Left ventricle myocardium inferior (tissue), 1 donor: ENCODE measurements at places on chromosomes 1 and 21. TPM values are rescaled to one million over a fixed set of nuclear protein-coding genes. Genes with fewer than 3 reads are reported as not detected.

- no peak for DNase-seq
Measured at GRCh38 chr1:14940285-14940870, 213.2 kb upstream of the TMEM51 start.

C1orf35 gene
- total RNA-seq: 7.1 TPM

AGMAT gene
- not detected for total RNA-seq

GBP6 gene
- total RNA-seq: 0.08 TPM

- peak; percentile 40 for DNase-seq
Measured at GRCh38 chr1:32014199-32014947, 705 bp downstream of the KHDRBS1 start.

GRCh38 chr1:48916130-48917069 is 139.7 kb upstream of the BEND5 start:
- DNase-seq: no peak

MYCL gene
- total RNA-seq: 0.44 TPM

GRCh38 chr1:154765970-154766369 is 104.1 kb downstream of the KCNN3 start:
- DNase-seq: no peak

EXTL1 gene
- 11.3 TPM for total RNA-seq

DNA sequence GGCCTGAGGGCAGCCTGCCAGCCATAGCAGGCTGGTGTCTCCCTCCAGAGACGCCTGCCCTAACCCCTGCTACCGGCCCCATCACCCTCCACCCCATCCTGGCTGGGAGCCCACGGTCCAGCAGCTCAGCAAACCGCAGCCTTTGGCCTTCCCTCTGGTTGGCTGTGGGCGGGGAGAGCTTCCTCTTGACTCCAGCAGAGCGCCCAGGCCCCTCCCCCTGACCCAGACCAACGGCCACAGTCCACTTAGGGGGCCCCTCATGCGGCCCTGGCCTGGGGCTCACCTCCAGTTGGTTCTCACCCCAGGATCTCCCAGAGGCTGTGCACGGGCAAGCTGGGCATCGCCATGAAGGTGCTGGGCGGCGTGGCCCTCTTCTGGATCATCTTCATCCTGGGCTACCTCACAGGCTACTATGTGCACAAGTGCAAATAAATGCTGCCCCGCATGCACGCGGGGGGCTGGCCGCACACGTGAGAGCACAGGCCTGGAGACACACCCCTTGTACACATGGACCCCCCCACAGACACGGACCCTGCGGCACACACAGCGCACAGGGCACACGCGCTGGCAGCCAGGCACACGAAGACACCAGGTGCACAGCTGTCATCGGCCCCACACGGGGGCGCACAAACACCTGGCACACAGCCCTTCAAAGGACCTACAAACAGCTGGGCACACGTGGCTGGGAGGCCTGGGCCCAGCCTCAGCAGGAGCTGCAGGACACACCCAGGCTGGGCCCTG is 3.1 kb downstream of the SMIM1 start:
- DNase-seq: peak; percentile 57

DTL gene
- total RNA-seq: 0.30 TPM

DNA sequence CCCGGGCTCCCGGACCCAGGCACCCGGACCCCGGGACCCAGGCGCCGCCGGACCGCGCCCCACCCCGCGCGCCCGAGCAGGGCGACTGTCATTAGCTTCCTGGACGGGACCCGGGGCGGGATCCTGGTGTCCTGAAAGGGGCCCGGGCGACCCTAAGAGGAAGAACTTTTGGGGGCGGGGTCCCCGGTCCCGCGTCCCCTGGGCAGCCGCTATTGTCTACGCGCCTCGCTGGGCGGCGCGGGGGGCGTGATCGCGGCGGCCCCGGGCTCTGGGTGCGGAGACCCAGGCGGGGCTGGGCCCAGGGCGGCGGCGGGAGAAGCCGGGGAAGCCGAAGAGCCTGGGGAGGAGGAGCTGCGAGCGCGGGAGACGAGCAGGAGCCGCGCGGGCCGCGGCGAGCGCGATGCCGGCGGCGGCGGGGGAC is 465 bp downstream of the HUNK start:
- no peak for DNase-seq

DNA sequence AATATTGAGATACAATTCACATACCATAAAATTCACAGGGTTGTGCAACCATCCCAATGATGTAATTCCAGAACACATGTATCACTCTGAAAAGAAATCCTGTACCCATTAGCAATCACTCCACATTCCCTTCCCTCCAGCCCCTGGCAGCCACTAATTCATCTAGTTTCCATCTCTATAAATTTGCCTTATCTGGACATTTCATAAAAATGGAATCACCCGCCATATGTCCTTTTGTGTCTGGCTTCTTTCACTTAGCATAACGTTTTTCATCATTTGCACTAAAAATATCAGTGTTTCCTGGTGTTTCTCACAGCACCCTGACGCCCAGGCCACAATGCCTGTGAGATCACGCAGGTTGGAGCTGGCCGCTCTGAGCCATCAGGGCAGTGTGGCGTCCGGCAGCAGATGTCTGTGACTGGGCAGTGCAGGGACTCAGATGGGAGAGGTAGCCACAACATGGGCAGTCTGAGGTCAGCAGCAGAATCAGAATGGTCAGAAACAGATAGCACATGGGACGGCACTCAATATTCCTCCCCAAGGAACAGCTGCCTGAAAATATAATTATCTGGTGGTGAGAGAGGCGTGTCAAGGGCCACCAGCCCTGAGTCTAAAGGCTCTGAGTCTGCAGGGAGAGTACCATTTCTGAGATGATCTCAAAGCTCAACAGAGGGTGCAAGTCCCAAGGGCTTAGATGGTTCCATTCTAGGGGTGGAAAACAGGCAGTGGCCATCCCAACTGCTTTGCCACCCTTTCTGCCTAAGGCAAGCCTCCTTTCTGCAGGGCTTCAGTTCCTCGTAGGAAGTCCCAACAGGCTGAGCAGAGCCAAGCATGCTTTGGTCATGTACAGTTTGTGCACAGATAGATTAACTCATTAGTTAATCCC is 129.4 kb upstream of the EDN2 start:
- no peak for DNase-seq

GRCh38 chr1:204161609-204162493 is 4.3 kb downstream of the REN start:
- DNase-seq: no peak

TRIM67 gene
- total RNA-seq: 0.08 TPM

TTC39A gene
- total RNA-seq: 25.7 TPM

DNA sequence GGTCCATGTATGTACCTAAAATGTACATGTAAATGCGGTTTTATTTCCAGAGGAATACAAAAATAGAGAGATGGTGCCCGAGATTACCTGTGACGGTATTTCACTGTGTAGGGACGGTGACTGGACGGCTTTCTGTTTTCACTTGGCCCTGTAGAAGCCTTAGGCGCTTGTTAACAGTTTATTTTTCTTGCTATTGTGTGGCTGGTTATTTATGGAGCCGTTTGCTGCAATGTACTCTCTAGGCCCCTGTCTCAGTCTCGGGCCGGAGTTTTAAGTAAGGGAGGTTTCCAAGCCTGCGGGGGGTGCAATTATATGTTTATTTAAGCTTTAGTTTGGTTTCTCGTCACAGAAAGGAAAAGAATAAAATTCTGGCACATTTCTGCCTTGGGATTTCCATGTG is 413 bp downstream of the EFCAB7 start:
- DNase-seq: no peak

GRCh38 chr1:226634166-226634588 is 85.6 kb downstream of the STUM start:
- peak; percentile 83 for DNase-seq

OXCT2 gene
- 0.88 TPM for total RNA-seq

GRCh38 chr1:119040906-119041305 is 52.8 kb upstream of the TBX15 start:
- no peak for DNase-seq

- DNase-seq: no peak
Measured at GRCh38 chr1:197402189-197402588, 134.1 kb downstream of the CRB1 start.

RGS16 gene
- 0.88 TPM for total RNA-seq

DNA sequence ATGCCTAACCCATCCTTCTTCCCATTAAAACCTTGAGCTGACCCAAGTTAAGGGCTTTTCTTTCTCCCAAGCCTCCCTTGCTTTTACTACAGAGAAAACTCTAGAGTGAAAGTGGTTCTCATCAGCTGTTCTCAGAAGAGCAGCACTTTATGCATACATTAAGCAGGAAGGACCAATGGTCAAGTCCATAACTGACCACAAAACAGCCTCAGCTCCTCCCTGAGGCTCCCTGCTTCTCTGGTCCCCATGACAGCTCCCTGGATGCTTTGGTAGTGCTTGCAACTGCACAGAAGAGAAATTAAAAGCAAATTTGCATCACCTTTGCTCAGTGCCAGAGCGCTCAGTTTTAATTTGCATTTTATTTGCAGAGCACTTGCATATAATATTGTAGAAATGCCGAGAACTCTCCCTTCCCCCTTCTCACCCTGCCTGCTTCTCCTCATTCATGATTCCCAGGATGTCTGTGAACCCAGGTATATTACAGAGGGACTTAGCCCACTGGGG is 56.1 kb downstream of the LMX1A start:
- no peak for DNase-seq

DNA sequence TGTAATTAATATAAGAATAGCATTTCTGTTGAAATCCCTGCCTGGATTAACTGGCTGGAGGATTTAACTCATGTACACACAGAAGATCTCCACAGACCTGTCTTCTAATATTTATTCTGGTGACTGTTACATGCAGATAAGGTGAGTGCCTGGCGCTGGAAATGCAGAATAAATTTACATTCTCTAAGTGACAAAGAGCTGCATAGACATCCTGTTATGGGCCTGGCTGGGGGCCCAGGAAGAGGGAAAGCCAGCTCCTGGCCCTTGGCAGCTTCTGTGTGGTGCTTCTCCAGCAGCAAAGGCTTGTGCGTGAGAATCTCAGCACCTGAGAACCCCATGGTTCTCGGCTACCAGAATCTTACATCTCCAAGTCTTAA is 446.6 kb downstream of the PTPRU start:
- no peak for DNase-seq

- DNase-seq: peak; percentile 51
Measured at GRCh38 chr1:55869065-55869464, 653.9 kb upstream of the USP24 start.

ASCL5 gene
- not detected for total RNA-seq

GJA8 gene
- not detected for total RNA-seq

LAD1 gene
- 2.0 TPM for total RNA-seq

- DNase-seq: no peak
Measured at GRCh38 chr1:26959722-26960624, at the start of gene KDF1. Gene KDF1 (minus strand): TSS chr1:26960468. CDS start chr1:26952380, 8,088 bp downstream.

GRCh38 chr1:163071405-163072255 is 2.5 kb downstream of the RGS4 start:
- DNase-seq: peak; percentile 39

TLR5 gene
- 2.3 TPM for total RNA-seq

DNA sequence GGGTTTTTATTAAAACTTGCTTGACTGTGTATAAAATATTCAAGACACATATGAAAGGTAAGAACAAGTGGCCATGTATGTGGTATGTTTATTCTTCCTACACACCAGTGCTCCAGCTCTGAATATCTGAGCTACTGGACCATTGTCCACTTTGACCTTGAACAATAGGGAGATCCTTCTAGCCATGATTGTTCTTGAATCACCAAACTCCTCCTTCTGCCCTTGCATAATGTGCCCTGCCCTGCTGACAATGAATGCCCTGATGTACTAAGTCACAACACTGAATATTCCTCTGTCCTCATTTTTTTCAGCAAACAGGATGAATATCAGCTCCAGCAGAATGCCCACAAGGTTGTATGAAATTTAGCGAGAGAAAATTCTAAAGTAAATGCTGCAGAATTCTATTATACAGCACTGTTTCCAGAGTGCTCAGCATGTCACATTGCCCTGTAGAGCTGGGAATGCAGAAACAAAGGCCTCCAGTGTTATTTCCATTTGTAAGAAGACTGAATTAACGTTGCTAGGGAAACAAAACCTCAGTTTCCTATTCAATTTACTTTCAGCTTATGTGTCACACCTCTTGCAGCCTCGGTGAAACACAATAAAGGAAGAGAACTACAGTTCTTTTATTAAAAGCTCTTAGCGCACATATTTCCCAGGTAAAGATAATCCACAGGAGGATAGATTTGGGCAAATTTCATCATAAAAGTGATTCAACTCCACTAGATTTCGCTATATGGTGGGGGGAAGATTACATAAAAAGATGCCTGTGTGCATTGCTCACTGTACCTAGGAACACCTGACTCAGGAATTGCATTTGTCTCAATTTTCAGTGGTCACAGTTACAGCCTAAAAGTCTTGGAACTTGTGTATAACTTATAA is 187.4 kb upstream of the ATP1B1 start:
- DNase-seq: no peak

- no peak for DNase-seq
Measured at GRCh38 chr1:173295391-173295790, 88.3 kb upstream of the TNFSF4 start.

GRCh38 chr1:17163371-17163770 is 41.6 kb upstream of the PADI1 start:
- DNase-seq: no peak

TAL1 gene
- total RNA-seq: 4.3 TPM

DNA sequence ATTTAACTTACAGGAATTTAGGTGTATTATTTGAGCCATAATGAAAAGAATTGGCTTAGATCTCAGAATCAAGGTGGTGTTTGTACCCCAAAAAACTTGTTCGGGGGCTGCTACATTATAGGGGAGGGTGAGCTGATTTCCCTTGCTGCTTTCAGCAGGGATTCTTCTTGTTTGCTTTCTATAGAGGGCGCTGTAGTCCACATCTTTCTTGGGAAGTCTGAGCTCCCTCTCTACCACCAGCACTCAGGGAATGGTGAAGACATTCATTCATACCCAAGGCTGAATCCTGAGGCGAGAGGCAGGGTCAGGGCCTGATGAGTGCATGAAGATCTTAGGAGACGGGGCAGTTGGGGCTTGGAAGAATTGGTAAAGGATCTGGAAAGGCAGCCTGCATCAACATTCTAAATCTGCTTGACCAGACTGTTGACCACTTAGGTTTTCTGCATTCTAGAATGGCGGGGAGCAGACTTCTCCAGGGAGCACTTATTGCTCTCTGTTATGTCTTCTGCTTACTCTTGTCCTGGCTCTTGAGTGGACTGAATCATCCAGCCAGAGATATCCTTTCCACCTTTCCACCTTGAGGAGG is 18.9 kb downstream of the SPATA46 start:
- no peak for DNase-seq
